ENCODE measurements at places on chromosomes 3 and 15. TPM values are rescaled to one million over a fixed set of nuclear protein-coding genes. Genes with fewer than 3 reads are reported as not detected.

- no peak for DNase-seq
- no peak overlapping the region for H3K27ac ChIP-seq
- H3K27me3 ChIP-seq, result peaks cover 25% of the 10 kb centered on the region
- H3K4me3 ChIP-seq, result no peak overlapping the region
- no peaks in the 10 kb centered on the region for H3K4me1 ChIP-seq
Measured at GRCh38 chr15:89985111-89985510, 16.0 kb upstream of the ZNF710 start.

DNA sequence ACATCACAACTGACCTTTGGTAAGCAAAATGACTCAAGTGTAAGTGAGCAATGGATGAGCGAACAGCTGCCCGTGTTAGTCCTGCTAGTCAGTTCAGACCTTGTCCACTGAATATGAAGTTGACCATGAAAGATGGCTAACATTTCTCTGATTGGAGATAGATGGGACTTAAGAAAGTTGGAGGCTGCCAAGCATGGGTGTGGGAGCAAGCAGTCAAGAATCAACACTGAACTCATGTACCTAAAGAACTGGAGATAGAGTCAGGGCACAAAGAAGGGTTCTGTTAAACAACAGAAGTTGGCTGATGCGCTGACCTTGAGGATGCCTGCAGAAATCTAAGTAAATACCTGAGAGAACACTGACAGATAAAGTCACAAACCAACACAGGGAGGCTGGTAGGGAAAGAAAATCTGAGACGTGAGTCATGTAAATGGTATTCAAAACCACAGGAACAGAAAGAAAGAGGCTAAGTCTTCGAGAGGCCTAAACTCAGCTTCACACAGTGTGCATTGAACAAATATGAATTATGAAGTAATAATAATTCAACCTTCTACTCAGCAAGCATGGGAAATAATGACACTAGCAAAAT is 30.7 kb upstream of the ANPEP start:
- DNase-seq, result peak; percentile 88
- H3K36me3 ChIP-seq, result no peaks in the 10 kb centered on the region
- peaks cover 38% of the 10 kb centered on the region for H3K4me1 ChIP-seq
- no peaks in the 10 kb centered on the region for H3K27me3 ChIP-seq

GRCh38 chr3:87287011-87287410 is 10.6 kb upstream of the POU1F1 start:
- H3K27me3 ChIP-seq, result no peaks in the 10 kb centered on the region
- H3K4me1 ChIP-seq, result no peaks in the 10 kb centered on the region
- H3K36me3 ChIP-seq, result no peaks in the 10 kb centered on the region
- H3K27ac ChIP-seq, result peak overlapping the region; percentile 58
- no peak for DNase-seq
- no peak overlapping the region for H3K4me3 ChIP-seq

- peaks cover 15% of the 10 kb centered on the region for H3K36me3 ChIP-seq
- DNase-seq, result no peak
- H3K4me3 ChIP-seq, result no peak overlapping the region
- no peak overlapping the region for H3K27ac ChIP-seq
Measured at GRCh38 chr3:33848624-33849347, 50.4 kb downstream of the PDCD6IP start.

GRCh38 chr3:176431991-176432390 is 765.3 kb downstream of the TBL1XR1 start:
- H3K36me3 ChIP-seq, result no peaks in the 10 kb centered on the region
- DNase-seq, result no peak
- H3K4me3 ChIP-seq, result no peak overlapping the region
- no peaks in the 10 kb centered on the region for H3K4me1 ChIP-seq

- H3K27me3 ChIP-seq, result no peaks in the 10 kb centered on the region
- H3K36me3 ChIP-seq, result no peaks in the 10 kb centered on the region
- H3K4me1 ChIP-seq, result no peaks in the 10 kb centered on the region
- no peak overlapping the region for H3K4me3 ChIP-seq
- no peak for DNase-seq
Measured at GRCh38 chr3:109984976-109985375, 647.6 kb upstream of the DPPA4 start.

DNA sequence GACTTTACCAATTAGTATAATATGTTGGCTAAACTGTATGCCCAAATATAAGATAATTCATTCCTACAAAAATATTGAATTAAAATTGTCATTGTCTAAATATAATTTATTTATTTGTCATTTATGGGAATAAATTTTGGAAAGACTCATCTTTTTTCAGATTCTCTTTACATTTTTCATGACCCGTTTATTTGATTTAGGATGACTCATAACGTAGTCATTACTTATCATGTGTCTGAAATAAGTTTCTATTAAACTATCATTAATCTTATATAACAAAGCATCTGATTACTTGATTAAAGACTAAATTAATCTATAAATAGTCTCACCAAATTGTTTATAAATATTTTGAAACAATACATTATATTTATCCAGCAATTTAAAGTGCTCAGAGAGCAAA is 516.6 kb downstream of the CADM2 start:
- H3K4me3 ChIP-seq, result no peak overlapping the region
- no peak overlapping the region for H3K27ac ChIP-seq
- no peak for DNase-seq
- no peaks in the 10 kb centered on the region for H3K36me3 ChIP-seq
- H3K27me3 ChIP-seq, result no peaks in the 10 kb centered on the region
- H3K4me1 ChIP-seq, result no peaks in the 10 kb centered on the region

The SLC51B gene
- total RNA-seq, result not detected

GRCh38 chr3:113948015-113948917 is 453 bp downstream of the ZDHHC23 start:
- H3K36me3 ChIP-seq, result no peaks in the 10 kb centered on the region
- H3K4me3 ChIP-seq, result peak overlapping the region; percentile 75
- H3K27ac ChIP-seq, result no peak overlapping the region
- peaks cover 40% of the 10 kb centered on the region for H3K27me3 ChIP-seq
- DNase-seq, result peak; percentile 85
- peaks cover 8% of the 10 kb centered on the region for H3K4me1 ChIP-seq

- no peak overlapping the region for H3K4me3 ChIP-seq
- H3K27ac ChIP-seq, result no peak overlapping the region
- no peaks in the 10 kb centered on the region for H3K27me3 ChIP-seq
- no peak for DNase-seq
- peaks cover 20% of the 10 kb centered on the region for H3K4me1 ChIP-seq
Measured at GRCh38 chr3:64138656-64139375, 86.5 kb downstream of the PRICKLE2 start.

The SLC6A20 gene
- not detected for total RNA-seq

The CKMT1B gene
- not detected for total RNA-seq

GRCh38 chr15:78717956-78718656 is 77.1 kb upstream of the CHRNB4 start:
- no peaks in the 10 kb centered on the region for H3K36me3 ChIP-seq
- no peak for DNase-seq
- H3K4me3 ChIP-seq, result no peak overlapping the region

- no peak overlapping the region for H3K27ac ChIP-seq
- H3K27me3 ChIP-seq, result no peaks in the 10 kb centered on the region
- H3K4me3 ChIP-seq, result no peak overlapping the region
- DNase-seq, result no peak
- no peaks in the 10 kb centered on the region for H3K36me3 ChIP-seq
- H3K4me1 ChIP-seq, result no peaks in the 10 kb centered on the region
Measured at GRCh38 chr3:50418850-50419249, 59.5 kb upstream of the TMEM115 start.

- H3K36me3 ChIP-seq, result peaks cover 26% of the 10 kb centered on the region
- no peak overlapping the region for H3K27ac ChIP-seq
- peaks cover 13% of the 10 kb centered on the region for H3K4me1 ChIP-seq
- H3K4me3 ChIP-seq, result no peak overlapping the region
- no peaks in the 10 kb centered on the region for H3K27me3 ChIP-seq
Measured at GRCh38 chr3:195693428-195694216, 27.2 kb upstream of the MUC20 start.

DNA sequence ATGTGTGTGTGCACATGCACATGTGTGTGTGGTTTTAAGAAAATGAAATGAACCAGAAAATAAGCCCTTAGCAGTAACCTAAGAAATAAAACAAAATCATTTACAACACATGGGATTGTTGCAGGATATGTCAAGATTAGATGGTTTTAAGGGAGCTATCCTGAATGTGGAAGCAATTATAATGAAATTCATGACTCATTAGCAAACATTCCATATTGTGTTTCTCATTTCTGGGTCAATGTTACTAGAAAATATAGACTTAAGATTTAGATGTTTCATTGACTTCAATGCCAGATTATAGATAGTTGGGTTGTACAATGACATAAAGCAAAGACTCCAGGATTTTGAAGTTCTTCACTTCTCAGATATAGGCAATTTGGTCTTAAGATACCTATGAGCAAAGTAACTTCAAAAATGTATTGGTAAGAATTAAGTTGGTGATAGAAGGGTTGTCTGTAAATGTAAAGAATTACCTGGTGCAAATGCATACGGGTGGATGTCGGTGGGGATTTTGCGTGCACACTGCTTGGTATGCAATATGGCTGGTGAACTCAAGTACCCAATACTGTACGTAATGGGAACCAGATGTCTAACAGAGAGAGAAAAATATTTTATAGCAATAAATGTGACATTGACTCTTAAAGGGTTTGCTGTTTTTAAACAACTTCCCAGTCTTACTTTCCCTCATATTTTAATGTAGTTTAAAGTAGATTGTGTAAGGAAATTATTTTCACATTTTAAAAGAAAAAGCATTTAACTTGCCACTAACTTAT is 53.9 kb upstream of the NR2F2 start:
- DNase-seq, result no peak
- peak overlapping the region; percentile 63 for H3K27ac ChIP-seq
- no peaks in the 10 kb centered on the region for H3K36me3 ChIP-seq

The LRRC49 gene
- total RNA-seq, result 18.1 TPM

- no peak overlapping the region for H3K4me3 ChIP-seq
- H3K4me1 ChIP-seq, result no peaks in the 10 kb centered on the region
- no peaks in the 10 kb centered on the region for H3K36me3 ChIP-seq
- DNase-seq, result no peak
- H3K27me3 ChIP-seq, result peaks cover 38% of the 10 kb centered on the region
Measured at GRCh38 chr3:46238386-46238785, 3.9 kb upstream of the CCR3 start.

The ACAD9 gene
- 37.4 TPM for total RNA-seq

The SRGAP3 gene
- 4.7 TPM for total RNA-seq

The NR2F2 gene
- total RNA-seq, result 13.0 TPM

- H3K4me1 ChIP-seq, result peaks cover 32% of the 10 kb centered on the region
- no peak for DNase-seq
- peak overlapping the region; percentile 41 for H3K27ac ChIP-seq
- no peak overlapping the region for H3K4me3 ChIP-seq
- no peaks in the 10 kb centered on the region for H3K27me3 ChIP-seq
Measured at GRCh38 chr3:151225040-151225975, 22.3 kb upstream of the GPR171 start.

GRCh38 chr15:33382491-33382890 is 71.7 kb downstream of the RYR3 start:
- no peak overlapping the region for H3K4me3 ChIP-seq
- H3K27ac ChIP-seq, result no peak overlapping the region
- H3K36me3 ChIP-seq, result no peaks in the 10 kb centered on the region
- no peak for DNase-seq
- no peaks in the 10 kb centered on the region for H3K27me3 ChIP-seq

The FETUB gene
- total RNA-seq, result not detected

GRCh38 chr3:123880998-123881561 is 3.1 kb downstream of the MYLK start:
- peak overlapping the region; percentile 36 for H3K27ac ChIP-seq
- no peaks in the 10 kb centered on the region for H3K27me3 ChIP-seq
- H3K4me1 ChIP-seq, result peaks cover 25% of the 10 kb centered on the region
- peak; percentile 81 for DNase-seq
- H3K4me3 ChIP-seq, result peak overlapping the region; percentile 44

The ADCY5 gene
- total RNA-seq, result 0.59 TPM

GRCh38 chr3:58999774-59000160 is 50.1 kb downstream of the CFAP20DC start:
- H3K27ac ChIP-seq, result peak overlapping the region; percentile 76
- H3K27me3 ChIP-seq, result no peaks in the 10 kb centered on the region
- DNase-seq, result no peak
- peaks cover 16% of the 10 kb centered on the region for H3K4me1 ChIP-seq
- no peak overlapping the region for H3K4me3 ChIP-seq
- no peaks in the 10 kb centered on the region for H3K36me3 ChIP-seq

The ISL2 gene
- total RNA-seq, result 0.29 TPM

DNA sequence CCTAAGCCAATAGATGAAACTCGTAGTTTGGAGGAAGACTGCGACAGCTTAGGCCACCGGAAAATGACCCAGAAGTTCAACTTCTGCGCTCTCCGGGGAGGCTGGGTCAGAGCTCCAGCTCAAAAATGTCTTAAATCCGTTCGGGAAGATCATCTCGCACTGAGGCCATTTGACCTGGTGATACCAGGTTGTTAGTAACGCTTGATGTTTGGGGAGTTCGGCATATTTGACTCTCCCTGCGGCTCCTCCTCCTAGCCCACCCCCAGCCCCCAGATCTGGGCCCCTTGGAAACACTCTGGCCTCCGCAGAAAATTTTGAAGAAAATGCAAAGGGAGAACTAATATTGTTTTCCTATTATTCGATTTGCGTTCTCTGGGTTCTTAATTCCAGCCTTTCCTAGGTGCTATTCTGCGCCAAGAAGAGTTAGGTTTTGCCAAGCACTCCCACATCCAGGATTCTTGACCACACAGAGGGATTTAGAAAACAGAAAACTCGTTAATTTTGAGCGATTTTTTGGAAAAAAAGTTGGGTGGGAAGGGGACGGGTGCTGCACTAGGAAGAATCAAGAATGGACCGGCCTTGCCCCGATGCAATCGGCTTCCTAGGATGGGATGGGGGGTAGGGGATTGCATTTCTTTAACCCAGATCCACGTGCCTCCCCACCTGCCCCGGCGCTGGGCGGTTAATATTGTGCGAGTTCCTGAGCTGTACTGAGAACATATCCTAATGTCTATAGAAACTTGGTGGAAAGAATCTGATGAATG is 50.0 kb downstream of the ZIC4 start:
- DNase-seq, result no peak
- H3K4me3 ChIP-seq, result no peak overlapping the region
- H3K27me3 ChIP-seq, result peaks cover 90% of the 10 kb centered on the region

DNA sequence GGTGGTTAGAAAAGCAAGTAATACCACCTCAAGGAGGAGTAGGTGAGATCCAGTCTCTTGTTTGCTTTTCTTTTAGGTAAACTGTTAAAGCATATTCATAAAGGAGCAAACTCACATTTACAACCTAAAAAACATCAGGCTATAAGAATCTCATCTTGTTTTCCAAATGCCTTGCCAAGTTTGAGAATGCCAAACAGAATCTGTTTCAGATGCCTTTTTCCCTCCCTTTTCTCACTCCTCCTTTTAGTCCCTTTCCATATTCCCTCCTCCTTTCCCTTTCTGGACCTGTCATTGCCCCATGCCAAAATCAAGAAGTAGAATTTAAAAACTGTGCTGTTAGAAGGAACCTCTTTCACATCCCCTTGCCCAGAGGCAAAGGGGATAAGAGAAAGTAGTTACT is 140.3 kb downstream of the ARPP21 start:
- H3K27me3 ChIP-seq, result no peaks in the 10 kb centered on the region
- H3K4me3 ChIP-seq, result no peak overlapping the region
- no peaks in the 10 kb centered on the region for H3K4me1 ChIP-seq
- no peak overlapping the region for H3K27ac ChIP-seq
- no peaks in the 10 kb centered on the region for H3K36me3 ChIP-seq

Data from osteoblast (primary cell).